Esophagus muscularis mucosa (tissue), 4 donors: ENCODE measurements at places on chromosomes 3 and 15. TPM values are rescaled to one million over a fixed set of nuclear protein-coding genes. Genes with fewer than 3 reads are reported as not detected.

Gene CTDSPL
- 49.5 TPM for total RNA-seq

Gene GOLGA8S
- total RNA-seq: not detected

- H3K4me3 ChIP-seq: no peak overlapping the region
- H3K4me1 ChIP-seq: peaks cover 23% of the 10 kb centered on the region
- H3K36me3 ChIP-seq: peaks cover 13% of the 10 kb centered on the region
- H3K27ac ChIP-seq: no peak overlapping the region
- DNase-seq: no peak
- no peaks in the 10 kb centered on the region for H3K27me3 ChIP-seq
Measured at GRCh38 chr3:183823963-183824362, 1.4 kb downstream of the MAP6D1 start.

DNA sequence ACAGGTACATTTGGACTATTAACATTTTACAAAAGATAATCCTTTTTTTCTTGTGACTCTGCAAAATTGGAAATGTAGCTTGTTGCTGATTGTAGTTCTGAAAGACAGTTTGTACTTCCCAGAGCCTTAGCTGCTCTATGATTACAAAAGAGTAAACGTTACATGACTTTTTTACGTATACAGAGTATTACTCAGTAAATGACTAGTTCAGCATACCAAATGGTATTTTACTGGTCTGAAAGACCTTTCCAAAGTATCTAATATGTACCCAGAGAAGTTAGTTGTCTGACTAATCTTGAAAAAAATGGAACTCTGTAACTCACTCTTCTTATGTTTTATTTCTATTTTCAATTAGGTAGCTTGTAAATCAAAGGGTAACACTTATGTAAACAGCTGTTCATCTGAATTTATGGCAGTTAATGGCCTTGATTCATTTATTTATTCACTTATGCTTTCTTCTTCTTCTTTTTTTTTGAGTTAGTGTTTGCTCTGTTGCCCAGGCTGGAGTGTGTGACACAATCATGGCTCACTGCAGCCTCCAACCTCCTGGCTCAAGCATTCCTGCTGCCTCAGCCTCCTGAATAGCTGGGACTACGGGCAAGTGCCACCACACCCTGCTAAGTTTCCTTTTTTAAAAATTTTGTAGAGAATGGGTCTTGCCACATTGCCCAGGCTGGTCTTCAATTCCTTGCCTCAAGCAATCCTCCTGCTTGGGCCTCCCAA lies 151.7 kb downstream of the C3orf38 start:
- H3K4me3 ChIP-seq: no peak overlapping the region
- H3K27ac ChIP-seq: no peak overlapping the region
- no peaks in the 10 kb centered on the region for H3K27me3 ChIP-seq
- H3K36me3 ChIP-seq: no peaks in the 10 kb centered on the region
- H3K4me1 ChIP-seq: no peaks in the 10 kb centered on the region

DNA sequence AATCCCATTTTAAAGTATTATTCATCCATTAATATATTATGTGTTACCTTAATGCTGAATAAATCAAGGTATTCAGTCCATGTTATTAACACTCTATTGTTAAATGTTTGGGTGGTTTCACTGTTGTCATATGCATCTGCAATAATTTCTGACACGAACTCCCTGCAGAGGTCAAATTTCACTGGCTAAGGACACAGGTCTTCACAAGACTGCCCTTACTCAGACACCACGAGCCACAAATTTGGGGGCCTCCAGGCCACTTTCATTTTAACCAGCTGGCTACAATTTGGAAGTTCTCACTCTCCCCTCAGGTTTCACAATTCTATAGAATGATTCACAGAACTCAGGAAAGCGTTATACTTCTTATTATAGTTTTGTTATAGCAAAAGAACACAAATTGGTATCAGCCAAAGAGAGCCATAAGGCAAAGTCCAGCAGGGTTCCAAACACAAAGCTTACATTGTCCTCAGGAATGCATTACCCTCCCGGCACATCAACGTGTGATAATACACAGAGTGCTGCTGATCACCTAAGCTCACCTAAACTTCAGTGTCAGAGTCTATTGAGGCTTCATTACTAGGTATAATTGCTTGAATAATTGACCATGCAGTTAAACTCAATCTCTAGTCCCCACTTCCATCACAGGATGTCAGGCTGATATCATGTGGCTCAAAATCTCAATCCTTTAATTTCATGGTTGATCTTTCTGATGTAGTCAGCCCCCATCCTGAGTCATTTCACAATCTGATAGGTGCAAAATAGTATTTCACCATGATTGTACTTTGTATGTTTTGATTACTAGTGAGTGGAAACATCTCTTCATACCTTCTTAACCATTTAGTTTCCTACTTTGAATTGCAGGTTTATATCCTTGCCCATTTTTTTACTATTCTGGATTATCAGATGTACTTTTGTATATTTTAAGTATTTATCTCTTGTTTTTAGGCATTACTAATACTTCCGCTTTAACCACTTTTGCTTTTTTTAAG lies 441.4 kb upstream of the AGTR1 start:
- H3K4me1 ChIP-seq: no peaks in the 10 kb centered on the region
- H3K4me3 ChIP-seq: no peak overlapping the region
- DNase-seq: peak; percentile 68
- H3K27me3 ChIP-seq: no peaks in the 10 kb centered on the region

DNA sequence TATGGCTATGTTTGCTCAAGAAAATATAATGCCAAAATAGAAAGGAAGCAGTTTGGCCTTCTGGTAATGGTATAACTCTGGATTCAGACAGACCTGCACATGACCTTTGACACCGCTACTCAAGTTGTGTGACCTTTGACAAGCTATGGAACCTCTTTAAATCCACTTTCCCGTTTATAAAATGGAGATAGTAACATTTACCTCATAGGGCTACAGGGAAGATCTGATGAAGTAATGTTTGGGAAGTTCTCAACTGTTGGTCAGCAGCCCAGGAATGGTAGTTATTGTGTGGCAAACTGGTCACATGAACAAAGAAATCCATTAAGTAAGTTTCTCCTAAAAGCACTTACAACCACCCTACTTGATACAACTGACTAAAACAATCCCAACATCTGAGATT lies 95.1 kb upstream of the PHLDB2 start:
- H3K27ac ChIP-seq: peak overlapping the region; percentile 91
- no peak for DNase-seq
- no peak overlapping the region for H3K4me3 ChIP-seq
- no peaks in the 10 kb centered on the region for H3K27me3 ChIP-seq
- H3K36me3 ChIP-seq: no peaks in the 10 kb centered on the region

DNA sequence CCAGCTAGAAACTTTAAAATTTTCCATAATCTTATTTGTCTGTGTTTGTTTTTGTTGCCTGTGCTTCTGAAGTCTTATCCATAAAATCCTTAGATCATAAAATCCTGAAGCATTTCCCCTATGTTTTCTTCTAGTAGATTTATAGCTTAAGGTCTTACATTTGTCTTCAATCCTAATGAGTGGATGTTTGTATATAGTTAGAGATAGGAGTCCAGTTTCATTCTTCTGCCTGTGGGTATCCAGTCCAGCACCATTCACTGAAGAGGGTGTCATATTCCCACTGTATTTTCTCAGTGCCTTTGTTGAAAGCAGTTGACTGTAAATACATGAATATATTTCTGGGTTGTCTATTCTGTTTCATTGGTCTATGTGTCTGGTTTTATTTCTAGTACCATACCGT lies 44.8 kb upstream of the SPSB4 start:
- DNase-seq: no peak
- H3K27ac ChIP-seq: no peak overlapping the region
- H3K27me3 ChIP-seq: no peaks in the 10 kb centered on the region
- no peaks in the 10 kb centered on the region for H3K36me3 ChIP-seq
- H3K4me3 ChIP-seq: no peak overlapping the region
